Naive thymus-derived CD4-positive, alpha-beta T cell (primary cell): ENCODE measurements at places on chromosomes 6 and 20.
A peak's percentile ranks its signal among the peaks of the same experiment; 100 is the strongest.

- H3K27me3 ChIP-seq = no peaks in the 10 kb centered on the region
- H3K4me1 ChIP-seq = no peaks in the 10 kb centered on the region
- H3K4me3 ChIP-seq = no peak within 1 kb of the TSS
These were observed at the start of gene NKAIN2 for GRCh38 chr6:123803504-123804013. NKAIN2 (plus strand) TSS chr6:123803865.

- no peaks in the 10 kb centered on the region for H3K27me3 ChIP-seq
- H3K4me1 ChIP-seq = no peaks in the 10 kb centered on the region
- H3K36me3 ChIP-seq = peaks cover 3% of the 10 kb centered on the region
- DNase-seq = no peak
- no peak overlapping the region for H3K27ac ChIP-seq
These were observed 83.0 kb downstream of the PHF20 start for GRCh38 chr20:35854713-35855348.

DNA sequence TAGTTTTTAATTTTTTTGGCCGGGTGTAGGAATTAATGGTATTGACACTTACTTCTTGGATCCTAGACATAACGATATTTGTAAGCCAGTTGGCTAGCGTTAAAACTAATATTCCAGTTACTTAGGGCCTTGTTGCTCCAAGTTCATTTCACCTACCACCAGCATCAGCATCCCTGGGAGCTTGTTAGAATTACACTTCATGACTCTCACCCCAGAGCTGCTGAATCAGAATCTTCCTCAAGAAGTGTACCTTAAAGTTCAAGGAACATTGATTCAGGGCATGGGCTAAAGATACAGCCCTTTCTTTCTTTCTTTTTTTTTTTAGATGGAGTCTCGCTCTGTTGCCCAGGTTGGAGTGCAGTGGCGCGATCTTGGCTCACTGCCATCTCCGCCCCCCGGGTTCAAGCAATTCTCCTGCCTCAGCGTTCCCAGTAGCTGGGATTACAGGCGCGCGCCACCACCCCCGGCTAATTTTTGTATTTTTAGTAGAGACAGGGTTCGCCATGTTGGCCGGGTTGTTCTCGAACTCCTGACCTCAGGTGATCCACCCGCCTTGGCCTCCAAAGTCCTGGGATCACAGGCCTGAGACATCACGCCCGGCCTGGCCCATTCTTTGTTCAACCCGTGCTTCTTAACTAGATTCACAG, 1.1 kb downstream of the SLX4IP start:
- no peaks in the 10 kb centered on the region for H3K4me1 ChIP-seq
- peak overlapping the region; percentile 82 for H3K27ac ChIP-seq
- H3K36me3 ChIP-seq = no peaks in the 10 kb centered on the region
- DNase-seq = no peak

- H3K4me3 ChIP-seq = no peak overlapping the region
- no peaks in the 10 kb centered on the region for H3K36me3 ChIP-seq
- no peaks in the 10 kb centered on the region for H3K4me1 ChIP-seq
- no peak overlapping the region for H3K27ac ChIP-seq
- no peaks in the 10 kb centered on the region for H3K27me3 ChIP-seq
These were observed 44.3 kb upstream of the FRMD1 start for GRCh38 chr6:168123165-168123911.

DNA sequence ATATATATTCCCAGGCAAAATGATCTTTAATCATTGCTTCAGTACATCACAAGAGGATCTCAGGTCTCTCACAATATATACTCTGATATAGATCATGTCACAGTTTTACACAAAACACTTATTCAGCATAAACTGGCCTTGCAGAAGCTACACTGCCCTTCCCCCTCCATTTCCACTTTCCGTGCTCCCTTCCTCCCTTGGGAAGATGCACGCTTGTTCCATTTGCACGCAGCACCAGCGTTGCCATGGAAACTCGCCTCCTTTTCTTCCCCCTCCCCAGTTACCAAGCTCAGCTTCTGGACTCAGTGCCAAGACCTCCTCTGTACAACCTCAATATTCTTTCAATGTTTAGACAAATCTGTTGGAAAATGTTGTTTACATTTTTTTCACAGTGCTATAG, 154.6 kb downstream of the RFPL4B start:
- H3K36me3 ChIP-seq = no peaks in the 10 kb centered on the region
- H3K4me3 ChIP-seq = no peak overlapping the region
- H3K4me1 ChIP-seq = no peaks in the 10 kb centered on the region
- no peaks in the 10 kb centered on the region for H3K27me3 ChIP-seq
- DNase-seq = no peak

- no peak for DNase-seq
- peak overlapping the region; percentile 53 for H3K27ac ChIP-seq
- peaks cover 16% of the 10 kb centered on the region for H3K4me1 ChIP-seq
- H3K36me3 ChIP-seq = no peaks in the 10 kb centered on the region
- peak overlapping the region; percentile 70 for H3K4me3 ChIP-seq
- H3K27me3 ChIP-seq = no peaks in the 10 kb centered on the region
These were observed 10.2 kb downstream of the UNC5CL start for GRCh38 chr6:41028561-41029412.

- H3K4me1 ChIP-seq = no peaks in the 10 kb centered on the region
- no peak overlapping the region for H3K4me3 ChIP-seq
- no peaks in the 10 kb centered on the region for H3K36me3 ChIP-seq
- no peaks in the 10 kb centered on the region for H3K27me3 ChIP-seq
- DNase-seq = no peak
These were observed 91.2 kb upstream of the ADTRP start for GRCh38 chr6:11869672-11870340.

DNA sequence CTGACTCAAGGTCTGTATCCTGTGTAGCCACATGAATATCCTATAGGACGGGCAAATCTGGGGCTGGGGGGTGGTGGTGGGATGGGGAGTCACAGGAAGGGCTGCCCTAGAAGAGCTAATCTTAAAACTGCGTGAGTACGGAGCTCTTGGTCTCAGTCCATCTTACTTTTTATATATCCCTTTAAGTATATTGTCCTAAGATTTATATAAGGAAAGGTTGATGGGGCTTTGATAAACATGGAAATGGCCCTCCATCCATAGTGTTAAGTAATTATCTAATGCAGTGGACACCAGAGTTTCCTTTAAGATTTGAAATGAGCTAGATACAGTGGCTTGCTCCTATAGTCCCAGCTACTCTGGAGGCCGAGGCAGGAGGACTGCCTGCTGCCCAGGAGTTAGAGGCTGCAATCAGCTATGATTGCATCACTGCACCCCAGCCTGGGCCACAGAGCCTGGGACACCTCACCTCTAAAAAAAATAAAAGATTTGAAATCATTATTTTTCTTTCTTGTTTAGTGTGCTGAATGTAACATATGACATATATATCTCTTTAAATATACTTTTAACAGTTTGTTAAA, 24.2 kb upstream of the DYNLRB1 start:
- DNase-seq = no peak
- H3K27ac ChIP-seq = no peak overlapping the region
- no peaks in the 10 kb centered on the region for H3K4me1 ChIP-seq
- no peaks in the 10 kb centered on the region for H3K27me3 ChIP-seq
- no peak overlapping the region for H3K4me3 ChIP-seq
- H3K36me3 ChIP-seq = peaks cover 6% of the 10 kb centered on the region

DNA sequence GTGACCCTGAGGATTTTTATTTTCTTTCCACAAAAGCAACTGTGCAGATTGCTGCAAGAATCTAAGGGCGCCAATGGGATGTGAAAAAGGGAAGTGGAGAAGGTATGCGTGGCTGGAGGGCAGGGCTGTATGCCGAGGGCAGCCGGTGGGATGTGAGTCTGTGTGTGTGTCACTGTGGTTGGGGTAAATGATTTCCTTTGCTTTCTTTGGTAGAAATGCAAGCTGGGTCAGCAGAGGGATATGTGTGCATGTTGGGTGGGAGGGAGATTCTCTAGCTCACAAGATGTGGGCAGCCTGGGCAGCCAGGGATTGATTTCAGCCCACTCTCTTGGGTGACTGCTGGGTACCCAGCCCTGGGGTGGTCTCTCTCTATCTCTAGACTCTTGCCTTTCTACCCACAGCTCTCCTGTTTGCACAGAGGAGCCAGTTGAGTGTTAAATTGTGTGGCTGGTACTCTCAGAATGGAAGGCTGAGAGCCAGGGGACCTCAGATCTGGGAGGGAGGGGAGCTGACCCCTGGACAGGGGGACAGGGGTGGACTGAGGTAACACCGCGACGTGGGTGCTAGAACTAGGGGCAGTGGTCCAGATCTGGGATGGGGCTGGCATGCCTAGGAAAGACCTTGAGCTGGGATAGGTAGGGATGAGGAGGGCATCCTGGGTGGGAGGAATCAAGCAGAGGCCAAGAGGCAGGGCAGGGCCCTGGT, 136.8 kb upstream of the RNF24 start:
- no peak overlapping the region for H3K4me3 ChIP-seq
- no peak for DNase-seq
- H3K27me3 ChIP-seq = peaks cover 8% of the 10 kb centered on the region

- H3K36me3 ChIP-seq = peaks cover 7% of the 10 kb centered on the region
- H3K4me1 ChIP-seq = no peaks in the 10 kb centered on the region
- DNase-seq = no peak
- no peaks in the 10 kb centered on the region for H3K27me3 ChIP-seq
These were observed 19.6 kb downstream of the RRBP1 start for GRCh38 chr20:17662333-17663039.

GRCh38 chr6:68052234-68052633, 582.8 kb upstream of the ADGRB3 start:
- DNase-seq = no peak
- H3K36me3 ChIP-seq = no peaks in the 10 kb centered on the region
- H3K4me3 ChIP-seq = no peak overlapping the region
- no peaks in the 10 kb centered on the region for H3K4me1 ChIP-seq

GRCh38 chr20:46400253-46400652, 6.2 kb downstream of the ELMO2 start:
- peaks cover 55% of the 10 kb centered on the region for H3K4me1 ChIP-seq
- H3K27me3 ChIP-seq = no peaks in the 10 kb centered on the region
- DNase-seq = no peak
- H3K36me3 ChIP-seq = peaks cover 4% of the 10 kb centered on the region

GRCh38 chr6:136499370-136499769, 50.9 kb downstream of the MAP7 start:
- no peaks in the 10 kb centered on the region for H3K4me1 ChIP-seq
- H3K4me3 ChIP-seq = no peak overlapping the region
- no peak for DNase-seq

DNA sequence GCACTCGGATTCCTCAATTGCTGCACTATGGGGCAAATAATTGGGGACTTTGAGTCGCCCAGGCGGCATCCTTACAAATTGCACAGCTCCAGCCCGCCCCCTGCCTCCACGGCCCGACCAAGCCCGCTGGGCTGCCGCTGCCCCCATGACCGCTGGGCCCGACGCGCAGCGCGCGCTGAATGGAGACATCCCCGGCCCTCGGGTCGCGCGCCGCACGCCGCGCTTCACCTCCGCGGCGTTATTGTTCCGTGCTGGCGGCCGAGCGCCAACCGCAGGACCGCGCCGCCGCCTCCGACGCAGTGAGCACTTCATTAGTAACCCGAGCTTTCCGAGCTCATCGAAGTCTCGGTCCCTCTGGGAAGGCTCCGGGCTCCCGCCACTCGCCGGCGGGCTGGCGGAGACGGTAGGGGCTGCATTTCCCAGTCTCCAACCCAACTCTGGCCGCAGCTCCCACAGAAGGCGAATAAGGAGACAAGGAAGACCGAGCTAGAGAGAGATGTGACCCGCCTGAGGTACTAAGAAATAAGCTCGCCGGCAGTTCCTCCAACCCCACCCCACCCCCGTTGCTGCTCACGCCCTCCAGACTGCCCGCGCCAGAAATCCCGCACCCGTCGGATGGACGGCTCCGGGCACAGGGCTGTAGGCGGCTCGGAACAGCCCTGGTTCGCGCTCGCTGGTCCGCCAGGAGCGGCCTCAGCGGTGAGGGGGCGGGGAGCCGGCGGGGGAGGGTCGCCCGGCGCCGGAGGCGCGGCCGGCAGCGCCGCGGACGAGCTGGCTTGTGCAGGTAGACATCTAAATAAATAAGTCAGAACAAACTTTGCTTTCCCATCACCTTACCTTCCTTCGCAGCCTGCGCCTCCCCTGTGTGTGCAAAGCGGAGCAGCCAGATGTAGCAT, 703 bp downstream of the EPHA7 start:
- no peak for DNase-seq
- H3K36me3 ChIP-seq = no peaks in the 10 kb centered on the region
- H3K27ac ChIP-seq = no peak overlapping the region
- no peaks in the 10 kb centered on the region for H3K4me1 ChIP-seq
- no peak overlapping the region for H3K4me3 ChIP-seq

DNA sequence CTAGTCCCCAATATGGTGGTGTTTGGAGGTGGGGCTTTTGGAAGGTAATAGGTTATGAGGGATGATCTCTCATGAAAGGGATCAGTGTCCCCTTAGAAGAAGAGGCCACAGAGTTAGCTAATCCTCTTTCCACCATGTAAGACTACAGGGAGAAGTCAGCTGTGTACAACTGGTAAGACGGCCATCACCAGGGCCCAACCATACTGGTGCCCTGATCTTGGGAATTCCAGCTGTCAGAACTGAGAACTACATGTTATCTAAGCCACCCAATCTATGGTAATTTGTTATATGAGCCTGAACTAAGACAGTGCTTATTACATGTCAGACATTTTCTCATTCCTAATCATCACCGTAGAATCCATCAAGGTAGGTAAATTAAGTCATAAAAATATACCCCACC, 77.7 kb upstream of the ZNF217 start:
- no peaks in the 10 kb centered on the region for H3K36me3 ChIP-seq
- no peak for DNase-seq
- no peaks in the 10 kb centered on the region for H3K4me1 ChIP-seq
- no peaks in the 10 kb centered on the region for H3K27me3 ChIP-seq

DNA sequence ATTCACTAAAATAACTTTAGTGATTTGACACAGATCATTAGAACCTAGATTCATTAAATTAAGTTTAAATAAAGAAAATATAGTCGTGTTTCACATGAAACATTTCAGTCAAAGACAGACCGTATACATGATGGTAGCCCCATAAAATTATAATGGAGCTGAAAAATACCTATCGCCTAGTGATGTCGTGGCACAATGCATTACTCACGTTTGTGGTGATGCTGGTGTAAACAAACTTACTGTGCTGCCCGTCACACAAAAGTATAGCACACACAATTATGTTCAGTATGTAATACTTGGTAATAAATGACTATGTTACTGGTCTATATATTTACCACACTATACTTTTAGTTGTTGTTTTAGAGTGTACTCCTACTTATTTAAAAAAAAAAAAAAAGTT, 17.3 kb downstream of the DST start:
- H3K27me3 ChIP-seq = no peaks in the 10 kb centered on the region
- no peaks in the 10 kb centered on the region for H3K4me1 ChIP-seq
- H3K4me3 ChIP-seq = no peak overlapping the region
- no peak for DNase-seq
- no peak overlapping the region for H3K27ac ChIP-seq

- H3K4me3 ChIP-seq = no peak overlapping the region
- H3K27me3 ChIP-seq = no peaks in the 10 kb centered on the region
- DNase-seq = no peak
- no peak overlapping the region for H3K27ac ChIP-seq
- no peaks in the 10 kb centered on the region for H3K4me1 ChIP-seq
These were observed 1064.6 kb upstream of the EYS start for GRCh38 chr6:66771626-66772025.
